ENCODE measurements at places on chromosomes 13 and 19. TPM values are rescaled to one million over a fixed set of nuclear protein-coding genes. Genes with fewer than 3 reads are reported as not detected.

The DNAAF3 gene
- total RNA-seq, result 52.8 TPM

The PRTN3 gene
- total RNA-seq, result 2.7 TPM

The ACER1 gene
- not detected for total RNA-seq

The KLHL1 gene
- total RNA-seq, result not detected

The TPGS1 gene
- 19.1 TPM for total RNA-seq

The HSH2D gene
- 21.4 TPM for total RNA-seq

The ADGRE2 gene
- 8.4 TPM for total RNA-seq

The ZNF223 gene
- total RNA-seq, result 0.27 TPM

The TINCR gene
- 6.1 TPM for total RNA-seq

The RFPL4AL1 gene
- not detected for total RNA-seq

The ZNF416 gene
- total RNA-seq, result 4.0 TPM

Measured in HCT116 (cell line).